Hematopoietic multipotent progenitor cell treated with erythropoietin and hydrocortisone succinate and interleukin-3 and kit ligand, for 15 days (in vitro differentiated cells): ENCODE measurements at places on chromosomes 7 and 10.

DNA sequence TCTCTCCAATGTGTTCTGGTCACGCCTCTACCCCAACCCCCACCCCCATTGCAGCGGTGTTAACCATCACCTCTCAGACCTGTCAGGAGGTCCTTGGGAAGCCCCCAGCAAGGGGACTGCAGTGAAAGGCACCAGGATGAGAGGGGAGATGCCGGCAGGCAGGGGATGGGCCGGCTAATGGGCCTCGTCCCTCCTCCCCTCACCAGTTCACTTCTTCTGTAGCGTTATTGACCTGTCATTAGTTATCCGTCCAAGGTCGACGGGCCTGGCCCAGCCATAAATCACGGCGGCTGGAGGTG is 18.8 kb downstream of the POLL start:
- DNase-seq: no peak

GRCh38 chr10:116988311-116988710 is 16.7 kb downstream of the SHTN1 start:
- DNase-seq: no peak

DNA sequence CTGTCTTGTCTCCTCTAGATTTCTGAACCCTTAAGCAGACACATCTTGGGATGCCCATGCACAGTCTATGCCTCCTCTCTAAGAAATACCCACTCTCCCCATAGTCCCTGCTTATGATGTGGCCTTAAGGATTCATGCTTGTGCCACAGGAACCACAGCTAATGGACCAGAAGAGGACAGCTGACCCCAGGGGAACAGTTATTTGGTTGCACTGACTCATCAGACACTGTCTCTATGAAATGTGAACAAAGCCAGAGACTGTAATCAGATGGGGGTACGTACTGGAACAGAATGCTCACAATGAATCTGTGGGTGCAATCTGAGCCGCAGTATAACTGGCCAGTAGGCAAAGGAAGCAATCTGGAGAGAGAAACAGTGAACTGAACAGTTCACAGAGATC is 121.9 kb downstream of the USP6NL start:
- no peak for DNase-seq

GRCh38 chr7:139531094-139531493 is 7.6 kb downstream of the CLEC2L start:
- no peak for DNase-seq

DNA sequence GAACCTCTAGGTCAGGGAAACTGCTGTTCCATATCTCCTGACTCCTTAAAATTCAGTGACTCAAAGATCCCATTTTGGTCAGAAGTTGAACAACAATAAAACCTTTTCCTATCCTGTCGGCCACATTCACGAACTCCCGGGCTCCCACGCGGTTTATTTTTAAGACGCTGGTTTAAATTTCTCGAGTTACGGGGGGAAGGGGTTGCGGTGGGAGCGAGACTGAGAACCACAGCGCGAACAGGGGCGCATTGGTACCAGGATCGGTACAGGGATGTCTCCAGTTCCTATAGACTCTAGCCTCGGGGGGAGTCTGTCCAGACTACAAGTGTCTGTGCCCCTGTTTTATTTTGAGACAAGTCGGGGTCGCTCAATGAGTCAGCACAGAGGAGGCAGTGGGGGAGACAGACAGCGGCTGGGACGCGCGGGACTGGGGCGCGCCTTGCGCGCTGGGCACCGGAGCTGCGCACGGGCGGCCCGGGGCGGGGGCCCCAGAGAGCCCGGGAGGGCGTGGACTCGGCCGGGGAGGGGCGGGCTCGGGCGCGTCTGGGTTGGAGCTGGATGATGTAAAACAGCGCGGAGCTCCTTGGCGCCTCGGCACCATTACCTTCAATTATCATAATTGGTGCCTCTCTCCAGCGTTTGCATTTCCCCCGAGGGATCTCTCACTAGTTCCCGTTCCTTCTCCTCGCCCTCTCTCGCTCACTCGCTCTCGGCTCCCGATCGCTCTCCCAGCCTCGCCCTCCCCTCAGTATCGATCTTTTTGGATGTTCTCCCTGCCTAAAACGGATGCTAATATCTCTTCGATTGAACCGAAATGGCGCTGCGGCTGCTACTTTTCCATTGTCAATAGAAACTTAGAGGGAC is 8.7 kb upstream of the BAMBI start:
- peak; percentile 38 for DNase-seq

- no peak for DNase-seq
Measured at GRCh38 chr10:115950320-115950719, 322.7 kb downstream of the GFRA1 start.

- DNase-seq: no peak
Measured at GRCh38 chr7:148688526-148688925, 10.2 kb upstream of the CUL1 start.

- no peak for DNase-seq
Measured at GRCh38 chr7:24757353-24758275, at the start of gene GSDME. TSS of gene GSDME (minus strand) at chr7:24757464. CDS start at chr7:24749774, 7,690 bp downstream.

DNA sequence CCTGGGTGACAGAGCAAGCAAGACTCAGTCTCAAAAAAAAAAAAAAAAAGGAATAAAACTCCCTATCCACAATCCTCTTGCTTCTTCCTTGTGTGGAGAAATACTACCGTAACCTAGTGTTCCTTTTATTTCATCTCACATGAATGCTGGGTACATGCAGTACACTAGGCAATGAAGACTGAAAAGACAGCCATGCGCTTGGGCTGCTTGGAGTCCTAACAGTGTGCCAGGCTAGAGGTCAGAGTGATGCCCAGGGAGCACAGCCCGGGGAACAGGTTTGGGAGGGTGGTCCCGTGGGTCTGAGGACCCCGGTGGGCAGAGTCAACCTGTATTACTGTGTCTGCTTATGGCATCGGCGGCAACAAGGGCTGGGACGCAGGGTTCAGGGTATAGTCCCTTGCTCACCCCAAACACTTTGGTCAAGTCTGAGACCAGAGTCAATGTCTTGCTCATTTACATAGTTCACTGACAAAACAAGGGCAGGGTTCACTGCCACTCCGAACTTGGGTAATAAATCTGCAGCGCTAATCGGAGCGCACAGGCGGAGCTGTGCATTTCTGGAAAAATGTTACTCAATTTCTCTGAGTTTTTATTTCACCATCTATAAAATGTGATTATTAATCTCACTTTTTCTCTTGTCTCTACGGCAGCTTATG is 118.0 kb downstream of the CLEC2L start:
- no peak for DNase-seq

DNA sequence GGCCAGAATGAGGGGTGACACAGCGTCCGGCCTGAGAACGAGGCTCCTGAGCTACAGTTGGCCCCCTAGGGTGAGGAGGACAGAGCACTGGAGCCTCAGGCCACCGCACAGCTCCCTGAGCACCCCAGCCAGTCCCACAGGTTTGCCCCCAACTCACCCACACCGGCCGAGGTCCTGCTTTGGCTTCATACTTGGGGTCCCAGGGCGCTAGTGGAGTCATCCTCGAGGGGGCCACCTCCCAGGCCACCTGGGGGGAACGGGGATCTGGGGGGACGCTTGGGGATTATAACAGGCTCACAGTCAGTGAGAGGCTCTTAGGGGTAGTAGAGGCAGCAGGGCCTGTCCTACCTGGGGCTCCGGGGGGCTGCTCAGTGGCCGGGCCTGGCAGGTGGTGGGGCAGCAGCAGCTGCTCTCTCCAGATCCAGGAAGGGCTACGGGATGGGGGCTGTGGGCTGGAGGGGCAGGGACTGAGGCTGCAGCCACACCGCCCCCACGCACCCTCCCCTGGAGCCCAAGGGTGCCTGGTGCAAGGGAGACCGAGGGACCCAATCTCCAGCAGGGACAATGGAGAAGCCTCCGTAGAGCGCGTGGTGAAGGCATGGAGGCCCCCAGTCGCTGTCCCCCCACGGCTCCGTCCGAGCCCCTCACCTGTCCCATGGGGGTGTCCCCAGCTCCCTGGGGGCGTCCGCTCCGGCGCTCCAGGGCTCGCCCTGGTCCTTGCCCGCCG is 588 bp downstream of the SAP25 start:
- DNase-seq: no peak

GRCh38 chr7:127822822-127823508 is 171.0 kb downstream of the SND1 start:
- DNase-seq: no peak

GRCh38 chr7:26278770-26279169 is 12.9 kb upstream of the SNX10 start:
- DNase-seq: no peak

GRCh38 chr10:16483241-16483917 is 38.3 kb downstream of the C1QL3 start:
- no peak for DNase-seq

- no peak for DNase-seq
Measured at GRCh38 chr7:32218741-32219288, 148.6 kb upstream of the PDE1C start.

DNA sequence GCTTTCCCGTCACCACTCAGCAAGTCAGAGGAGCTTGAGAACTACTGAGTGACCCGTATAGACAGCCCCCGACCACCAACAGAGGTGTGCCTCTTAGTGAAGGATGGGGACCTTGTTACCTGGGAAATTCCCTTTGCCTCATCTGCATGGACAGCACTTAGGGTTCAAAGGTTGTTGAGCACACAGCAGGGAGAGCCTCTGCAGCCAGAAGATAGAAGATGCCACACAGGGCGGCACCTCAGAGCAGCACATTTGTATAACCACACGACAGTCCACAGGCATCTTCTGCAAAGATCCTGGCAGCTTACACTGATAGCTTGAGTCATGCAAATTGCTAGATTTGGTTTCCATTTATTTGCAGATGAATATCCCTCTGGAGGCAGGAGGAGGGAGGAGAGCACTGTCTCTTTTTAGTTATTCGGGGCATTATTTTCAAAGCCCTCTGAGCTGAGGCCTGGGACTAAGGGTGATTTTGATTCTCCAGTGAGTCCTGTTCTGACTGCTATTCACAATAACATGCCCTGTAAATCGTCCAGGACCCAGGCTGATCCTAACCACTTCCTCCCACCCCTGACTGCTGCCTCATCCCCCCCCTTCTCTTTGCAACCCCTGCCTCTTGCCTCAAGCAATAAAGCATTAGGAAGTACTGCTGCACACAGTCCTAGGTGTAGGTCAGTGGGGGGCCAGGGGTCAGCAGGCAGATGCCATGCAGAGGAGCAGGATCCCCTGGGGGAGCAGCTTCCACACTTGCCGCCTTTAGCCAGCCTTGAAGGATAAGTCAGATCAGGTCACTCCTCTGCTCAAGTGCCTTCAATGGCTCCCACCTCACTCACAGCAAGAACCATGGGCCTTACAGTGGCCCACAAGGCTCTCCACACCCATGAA is 24.6 kb upstream of the INMT start:
- DNase-seq: no peak

- no peak for DNase-seq
Measured at GRCh38 chr7:47314728-47315607, 266.9 kb downstream of the TNS3 start.

GRCh38 chr7:5373300-5373699 is 50.3 kb downstream of the TNRC18 start:
- no peak for DNase-seq

DNA sequence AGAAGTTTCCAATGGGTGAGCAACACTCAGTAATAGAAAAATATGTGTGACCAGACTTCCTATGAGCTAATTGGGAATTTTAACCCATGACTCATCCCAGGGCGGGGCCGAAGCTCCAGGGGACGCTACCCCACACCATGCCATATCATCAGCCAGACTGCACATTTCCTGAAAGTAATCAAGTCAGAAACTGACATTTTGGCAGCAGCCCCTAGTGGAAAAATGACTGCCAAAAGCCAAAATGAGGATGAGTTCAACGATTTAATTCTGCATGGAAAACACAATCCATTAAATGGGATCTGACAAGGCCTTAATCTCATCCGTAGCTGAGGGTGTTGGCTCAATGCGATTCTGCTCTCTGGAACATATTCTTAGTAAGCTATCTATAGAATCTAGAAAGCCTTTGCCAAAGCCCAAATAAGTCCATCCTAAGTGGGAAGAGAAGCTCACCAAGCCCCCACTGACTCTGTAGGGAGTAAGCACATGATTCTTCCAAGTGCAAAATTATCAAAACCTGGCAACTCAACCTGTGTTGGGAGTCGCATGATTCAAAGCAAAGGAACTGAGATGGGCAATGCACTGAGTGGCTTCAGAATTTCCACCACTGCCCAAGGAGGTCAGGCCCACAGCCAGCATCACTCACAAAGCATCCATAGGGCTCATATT is 93.1 kb upstream of the PDE1C start:
- no peak for DNase-seq
